Endothelial cell (in vitro differentiated cells): ENCODE measurements at places on chromosomes 1 and 21. TPM values are rescaled to one million over a fixed set of nuclear protein-coding genes. Genes with fewer than 3 reads are reported as not detected.

DNA sequence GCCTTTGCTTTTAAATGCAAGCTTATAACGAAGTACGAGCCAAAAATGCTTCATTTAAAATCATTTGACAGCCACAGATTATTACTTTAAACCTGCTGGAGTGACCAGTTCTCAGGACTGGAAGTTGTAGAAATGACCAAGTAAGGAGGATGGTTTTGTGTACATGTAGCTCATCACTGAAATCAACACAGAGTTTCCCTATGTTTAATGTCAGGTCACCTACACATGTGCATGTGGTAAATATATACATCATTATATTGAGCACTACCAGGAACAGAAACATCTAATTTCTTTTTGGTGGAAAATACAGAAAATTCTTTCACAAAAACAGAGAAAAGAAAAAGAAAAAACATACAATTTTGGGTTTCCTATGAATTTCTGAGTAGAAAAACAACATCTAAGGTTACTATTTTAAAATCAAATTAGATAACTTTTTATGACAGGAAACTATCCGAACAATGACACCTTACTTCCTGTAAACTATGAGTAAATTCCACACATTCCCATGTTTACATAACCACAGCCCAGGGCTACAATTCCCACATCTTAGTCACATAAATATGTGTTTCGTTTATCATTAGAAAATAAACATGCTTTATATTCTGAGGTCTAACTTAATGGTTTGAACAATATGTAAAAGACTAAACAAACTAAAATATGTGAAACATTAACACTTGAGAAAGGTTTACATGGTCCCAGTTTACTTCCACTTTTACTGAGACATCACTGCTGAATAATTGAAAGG lies 73.6 kb downstream of the ZNF281 start:
- no peak for DNase-seq

DNA sequence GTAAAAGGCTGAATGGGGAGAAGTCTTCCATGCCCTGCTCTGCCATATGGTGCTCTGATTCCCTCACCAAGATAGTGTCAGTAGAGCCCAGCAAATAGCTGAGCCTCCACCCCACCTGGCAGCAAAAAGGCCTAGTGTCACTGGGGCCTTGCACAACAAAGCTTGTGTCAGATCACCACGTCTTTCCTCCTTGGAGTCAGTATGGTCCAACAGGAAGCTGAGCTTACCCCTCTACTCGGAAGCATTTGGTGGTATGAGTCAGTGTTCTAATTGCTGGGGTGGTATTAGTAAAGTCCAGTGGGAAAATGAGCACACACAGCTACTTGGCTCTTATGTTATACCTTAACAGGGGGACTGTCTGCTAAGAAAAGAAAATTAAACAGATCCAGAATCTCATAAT lies 18.7 kb upstream of the RRP15 start:
- DNase-seq: no peak

- no peak for DNase-seq
Measured at GRCh38 chr1:30754684-30755171, 2.8 kb downstream of the LAPTM5 start.

GRCh38 chr1:18978706-18979105 lies 22.2 kb upstream of the IFFO2 start:
- no peak for DNase-seq

GRCh38 chr1:36937371-36937770 lies 96.9 kb downstream of the GRIK3 start:
- DNase-seq: no peak

Gene NHLH1
- total RNA-seq: 1.2 TPM

Gene KRTAP20-2
- not detected for total RNA-seq

Gene LEMD1
- 3.0 TPM for total RNA-seq

Gene REN
- not detected for total RNA-seq
